Upper lobe of left lung (tissue), 6 donors: ENCODE measurements at places on chromosomes 5 and 9.

DNA sequence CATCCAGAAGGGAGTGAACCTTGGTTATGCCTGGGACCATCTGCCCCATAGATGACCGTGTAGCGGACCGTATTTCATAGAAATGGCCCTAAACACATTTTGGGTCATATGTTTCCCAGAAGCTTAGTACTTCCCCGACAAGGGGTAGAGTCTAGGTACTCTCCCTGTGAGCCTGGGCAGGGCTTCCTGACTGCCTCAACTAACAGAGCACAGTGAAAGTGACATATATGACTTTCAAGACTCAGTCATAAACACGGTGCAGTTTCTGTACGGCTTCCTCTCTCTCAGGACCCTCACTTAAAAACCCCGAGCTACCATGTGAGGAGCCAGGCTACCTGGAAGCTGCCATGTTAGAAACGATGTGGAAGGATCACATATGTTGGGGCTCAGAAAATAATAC, 20.9 kb downstream of the C9orf57 start:
- DNase-seq = no peak

- DNase-seq = no peak
Measured at GRCh38 chr5:96726802-96727201, 64.6 kb downstream of the CAST start.

- DNase-seq = no peak
Measured at GRCh38 chr9:35168963-35169362, 7.2 kb downstream of the UNC13B start.

DNA sequence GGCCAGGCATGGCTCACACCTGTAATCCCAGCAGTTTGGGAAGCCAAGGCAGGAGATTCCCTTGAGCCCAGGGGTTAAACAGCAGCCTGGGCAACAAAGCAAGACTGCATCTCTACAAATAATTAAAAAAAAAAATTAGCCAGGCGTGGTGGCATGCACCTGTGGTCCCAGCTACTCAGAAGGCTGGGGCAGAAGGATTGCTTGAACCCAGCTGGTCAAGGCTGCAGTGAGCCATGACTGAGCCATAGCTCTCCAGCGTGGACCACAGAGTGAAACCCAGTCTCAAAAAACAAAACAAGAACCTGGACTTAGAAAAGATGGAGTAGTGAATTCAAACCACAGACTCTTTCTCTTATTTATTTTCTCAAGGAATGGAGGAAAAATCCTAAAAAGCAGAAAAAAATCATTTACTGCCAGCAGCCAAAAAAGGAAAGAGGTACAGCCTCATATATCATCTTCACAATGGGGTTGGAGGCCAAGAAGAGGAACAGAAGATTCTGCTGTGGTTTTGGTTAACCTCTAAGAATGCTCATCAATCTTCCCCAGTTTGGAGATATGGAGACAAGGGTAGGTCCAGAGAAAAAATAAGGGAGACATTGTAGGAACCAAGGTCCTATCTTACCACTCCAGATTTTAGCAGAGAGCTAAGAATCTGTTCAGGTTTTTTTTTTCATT, 40.0 kb upstream of the MYO10 start:
- no peak for DNase-seq

GRCh38 chr9:216866-217265, 2.2 kb downstream of the DOCK8 start:
- no peak for DNase-seq

DNA sequence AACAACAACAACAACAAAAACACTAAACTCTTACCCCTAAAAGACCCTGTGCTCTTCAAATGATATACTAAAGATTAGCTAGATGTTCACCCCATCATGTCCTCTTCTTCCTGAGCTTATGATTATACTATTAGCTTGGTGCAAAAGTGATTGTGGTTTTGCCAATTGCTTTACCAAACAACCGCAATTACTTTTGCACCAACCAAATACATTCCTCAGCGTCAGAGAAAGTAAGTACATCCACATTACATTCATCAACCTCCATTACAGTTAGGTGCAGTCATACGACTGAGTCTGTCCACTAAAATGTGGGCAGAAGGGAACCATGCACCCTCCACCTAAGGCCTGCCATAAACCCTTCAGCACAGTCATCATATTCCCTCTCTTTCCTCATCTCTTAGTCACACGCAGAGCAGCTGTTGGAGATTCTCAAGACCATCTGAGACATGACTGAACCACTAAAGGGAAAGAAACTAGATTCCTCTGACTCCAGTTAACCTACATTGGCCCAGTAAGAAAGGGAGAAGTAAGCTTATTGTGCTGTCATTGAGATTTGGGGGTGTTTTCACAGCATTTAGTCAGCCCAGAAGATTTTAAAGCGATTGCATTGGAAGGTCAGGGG, 181.6 kb upstream of the TLE4 start:
- DNase-seq = no peak

DNA sequence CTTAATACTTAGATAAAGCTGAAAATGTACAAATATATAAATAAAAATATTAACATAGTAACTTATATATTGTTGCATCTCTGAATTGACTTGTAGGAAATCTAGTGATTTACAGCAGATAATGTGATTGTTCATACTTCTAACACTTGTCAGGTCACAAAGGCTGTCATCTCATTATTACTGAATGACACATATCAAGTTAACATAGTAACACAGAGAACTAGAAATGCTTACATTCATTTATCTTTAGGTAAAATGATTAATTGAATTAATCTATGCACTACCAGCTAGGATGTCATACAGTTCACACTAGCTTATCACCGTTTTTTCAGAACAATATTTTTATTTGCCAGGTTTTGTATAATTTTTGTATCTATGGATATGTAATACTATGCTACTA, 189.8 kb upstream of the SH3GL2 start:
- DNase-seq = no peak

GRCh38 chr9:76835571-76836283, 70.2 kb downstream of the PRUNE2 start:
- no peak for DNase-seq
